Activated T-cell treated with anti-CD3 and anti-CD28 coated beads, Interleukin-2, amount 50 U/mL, for 1 hour (primary cell): ENCODE measurements at places on chromosomes 2 and 18.
A peak's percentile ranks its signal among the peaks of the same experiment; 100 is the strongest.

- DNase-seq: no peak
Measured at GRCh38 chr2:134479696-134480330, 225.9 kb downstream of the MGAT5 start.

DNA sequence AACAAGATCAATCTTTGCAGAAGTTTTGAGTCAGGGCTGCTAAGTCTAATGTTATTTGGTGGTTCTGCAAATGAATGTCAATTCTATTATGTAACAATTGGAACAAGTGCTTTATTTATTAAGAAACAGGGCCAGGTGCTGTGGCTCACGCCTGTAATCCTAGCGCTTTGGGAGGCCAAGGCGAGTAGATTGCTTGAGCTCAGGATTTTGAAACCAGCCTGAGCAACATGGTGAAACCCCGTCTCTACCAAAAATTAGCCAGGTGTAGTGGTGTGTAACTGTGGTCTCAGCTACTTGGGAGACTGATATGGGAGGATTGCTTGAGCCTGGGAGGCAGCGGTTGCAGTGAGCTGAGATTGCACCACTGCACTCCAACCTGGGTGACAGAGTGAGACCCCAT lies 13.2 kb upstream of the RNF103 start:
- DNase-seq: no peak

DNA sequence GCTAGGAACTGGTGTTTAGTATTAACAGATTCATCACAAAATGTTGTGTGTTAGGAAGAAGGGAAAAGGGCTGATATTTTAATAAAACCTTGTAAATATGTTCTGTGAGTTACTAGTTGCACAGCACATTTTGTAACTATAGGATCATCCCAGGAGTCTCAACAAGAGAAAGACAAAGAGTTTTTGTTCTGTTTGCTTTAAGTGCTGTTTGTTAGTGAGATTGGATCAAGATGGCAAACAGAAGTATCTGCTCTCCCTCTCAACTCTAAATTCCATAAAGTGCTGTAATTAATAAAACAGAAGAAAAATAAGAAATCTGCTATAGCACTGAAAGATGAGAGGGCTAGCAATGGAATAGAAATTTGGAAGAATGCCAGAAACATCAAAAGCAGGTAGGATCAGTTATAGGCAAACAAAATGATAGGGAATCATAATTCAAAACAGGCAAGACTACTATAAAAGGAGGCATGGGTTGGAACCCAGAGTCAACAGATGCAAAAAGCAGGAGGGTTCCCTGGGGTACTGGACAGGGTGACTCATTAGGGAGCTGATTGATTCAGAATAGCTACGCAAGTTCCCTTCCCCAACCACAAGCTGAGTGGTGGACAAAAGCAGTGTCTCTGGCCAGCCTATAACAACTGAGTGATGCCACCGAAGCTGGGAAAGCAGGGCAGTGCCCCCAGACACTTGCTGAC lies 75.8 kb downstream of the DYNC1I2 start:
- no peak for DNase-seq

DNA sequence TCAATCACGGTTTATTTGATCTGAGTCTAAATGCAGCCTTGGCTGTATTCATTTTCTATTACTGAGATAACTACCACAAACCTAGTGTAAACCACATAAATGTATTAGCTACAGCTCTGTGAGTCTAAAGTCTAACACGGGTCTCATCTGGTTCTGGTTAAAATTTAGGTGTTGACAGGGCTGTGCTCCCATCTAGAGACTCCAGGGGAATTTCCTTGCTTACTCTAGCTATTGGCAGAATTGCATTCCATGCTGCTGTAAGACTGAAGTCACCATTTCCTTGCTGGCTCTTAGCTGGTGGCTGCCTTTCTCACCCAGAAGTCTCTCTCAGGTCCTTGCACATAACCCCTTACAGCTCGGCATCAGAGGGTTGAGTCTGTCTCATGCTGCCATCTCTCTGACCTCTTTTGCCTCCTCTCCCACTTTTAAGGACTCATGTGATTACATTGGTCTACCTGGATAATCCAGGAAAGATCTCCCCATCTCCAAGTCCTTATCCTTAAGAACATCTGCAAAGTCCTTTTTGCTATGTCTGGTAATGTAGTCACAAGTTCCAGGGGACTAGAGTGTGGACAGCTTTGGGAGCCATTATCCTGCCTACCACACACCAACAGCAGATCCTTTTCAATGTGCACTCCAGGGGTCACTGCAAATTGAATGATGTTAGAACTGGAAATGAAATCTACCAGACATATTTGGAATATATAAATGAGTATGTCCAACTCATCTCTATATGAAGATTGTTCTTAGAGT lies 207.0 kb upstream of the AGAP1 start:
- DNase-seq: no peak

- DNase-seq: no peak
Measured at GRCh38 chr2:215003001-215003400, 135.4 kb downstream of the ABCA12 start.

DNA sequence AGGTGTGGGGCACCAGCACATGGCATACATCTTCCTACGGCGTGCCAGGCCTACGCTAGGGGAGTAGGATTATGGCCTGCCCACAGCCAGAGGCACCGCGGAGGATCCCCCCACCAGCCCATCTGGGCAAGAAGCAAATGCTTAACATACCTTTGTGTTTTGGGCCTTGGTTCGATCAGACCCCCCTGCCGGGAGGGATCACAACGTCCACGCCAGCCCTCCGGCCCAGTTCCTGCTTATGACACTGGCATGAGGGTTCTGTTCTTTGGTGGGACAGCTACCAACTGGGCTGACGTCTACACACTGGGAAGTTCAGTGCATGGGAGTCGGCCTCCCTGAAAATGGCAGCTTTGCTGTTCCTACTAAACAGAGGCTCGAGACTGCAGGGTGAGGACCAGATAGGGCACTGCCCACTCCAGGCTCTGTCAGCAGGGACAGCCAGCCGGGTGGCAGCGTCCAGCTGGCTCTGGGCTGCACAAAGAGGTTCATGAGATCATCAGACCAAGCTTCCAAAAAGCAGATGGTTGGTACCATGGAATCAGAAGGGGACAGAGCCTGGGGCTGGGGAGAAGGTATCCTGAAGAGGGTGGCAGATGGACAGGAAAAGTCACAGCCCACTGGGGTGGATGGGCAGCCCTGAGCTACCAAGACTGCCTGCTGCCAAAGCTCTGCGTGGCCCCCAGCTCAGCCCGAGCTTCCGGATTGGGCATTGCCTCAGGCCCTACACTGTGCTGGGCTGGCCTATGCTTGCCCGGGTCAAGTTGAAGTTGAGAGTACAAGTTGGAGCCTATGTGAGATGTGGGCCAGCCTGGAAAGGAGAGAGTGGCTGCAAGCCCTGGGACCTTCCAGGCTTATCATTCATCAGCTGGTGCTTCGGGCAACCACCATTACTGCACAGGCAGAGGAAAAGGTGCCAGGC lies 61.7 kb upstream of the TEX51 start:
- DNase-seq: no peak

DNA sequence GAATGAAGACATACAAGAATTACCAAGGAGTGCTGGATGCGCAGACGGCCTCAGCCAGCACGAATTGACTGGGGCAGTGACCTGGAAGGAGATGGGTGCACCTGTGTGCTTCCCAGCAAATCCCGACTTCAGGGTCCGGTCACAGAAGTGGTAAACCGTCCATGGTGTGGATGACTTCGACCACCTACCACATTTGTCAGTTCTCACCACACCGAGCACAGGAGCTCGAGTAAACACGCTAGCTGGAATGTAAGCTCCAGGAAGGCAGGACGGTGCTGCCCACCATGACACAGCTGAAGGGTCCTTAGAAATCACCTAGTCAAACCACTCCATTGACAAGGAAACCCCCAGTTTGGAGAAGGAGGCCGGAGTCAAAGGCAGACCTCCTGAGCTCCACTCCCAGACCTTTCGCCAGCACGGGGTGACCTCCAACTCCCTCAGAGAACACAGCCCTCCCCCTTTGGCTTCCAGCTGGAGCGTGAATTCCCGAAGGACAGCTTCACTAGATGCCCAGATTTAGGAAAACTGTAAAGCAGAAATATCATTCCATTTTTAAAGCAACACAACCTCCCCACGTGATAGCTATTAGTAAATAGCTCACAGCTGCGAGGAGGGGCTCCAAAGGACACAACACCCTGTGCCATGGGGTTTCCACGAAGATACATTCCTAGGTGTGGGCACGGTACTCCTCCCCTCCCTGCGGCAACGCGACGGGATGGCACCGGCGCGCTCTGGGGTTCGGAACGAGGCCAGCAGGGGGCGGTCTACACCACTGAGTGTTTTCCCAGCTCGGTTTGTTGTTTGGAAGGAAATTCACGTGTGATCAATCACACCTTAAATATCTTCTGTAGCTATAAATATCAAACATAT lies 34.1 kb upstream of the GNAL start:
- peak; percentile 50 for DNase-seq

- DNase-seq: no peak
Measured at GRCh38 chr2:152658221-152658620, 59.0 kb downstream of the PRPF40A start.

DNA sequence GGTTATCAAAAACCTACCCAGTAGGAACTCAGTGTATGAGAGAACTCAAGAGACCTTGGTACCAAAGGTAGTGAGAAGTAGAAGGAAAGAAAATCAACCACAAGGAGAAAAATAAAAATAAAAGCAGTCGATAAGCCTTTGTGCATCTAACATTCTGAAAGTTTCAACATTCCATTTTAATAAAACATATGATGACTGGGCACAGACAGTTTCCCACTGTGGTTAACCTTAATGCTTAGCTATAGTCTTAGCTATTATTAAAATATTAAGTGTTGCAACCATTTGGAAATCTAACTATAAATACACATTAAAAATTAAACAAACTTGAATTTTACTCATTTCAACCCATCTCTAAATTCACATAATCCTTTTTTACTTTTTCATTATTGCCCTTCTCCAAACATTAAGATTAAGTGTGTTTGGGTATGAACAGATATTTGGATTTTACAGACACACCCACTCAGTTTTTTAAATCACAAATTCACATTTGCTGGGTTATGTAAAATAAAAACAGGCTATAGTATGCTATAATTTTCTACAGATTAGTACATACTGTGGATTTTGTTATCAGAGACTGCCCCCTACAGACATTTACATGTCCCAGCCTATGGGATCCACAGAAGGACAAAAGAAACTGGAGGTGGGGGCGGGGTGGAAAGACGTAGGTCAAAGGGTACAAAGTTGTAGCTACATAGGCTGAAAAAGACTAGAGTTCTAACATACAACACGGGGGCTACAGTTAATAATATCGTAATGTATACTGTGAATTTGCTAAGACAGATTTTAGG lies 32.8 kb downstream of the SRBD1 start:
- peak; percentile 19 for DNase-seq

- no peak for DNase-seq
Measured at GRCh38 chr2:191622374-191623320, 55.3 kb upstream of the NABP1 start.

DNA sequence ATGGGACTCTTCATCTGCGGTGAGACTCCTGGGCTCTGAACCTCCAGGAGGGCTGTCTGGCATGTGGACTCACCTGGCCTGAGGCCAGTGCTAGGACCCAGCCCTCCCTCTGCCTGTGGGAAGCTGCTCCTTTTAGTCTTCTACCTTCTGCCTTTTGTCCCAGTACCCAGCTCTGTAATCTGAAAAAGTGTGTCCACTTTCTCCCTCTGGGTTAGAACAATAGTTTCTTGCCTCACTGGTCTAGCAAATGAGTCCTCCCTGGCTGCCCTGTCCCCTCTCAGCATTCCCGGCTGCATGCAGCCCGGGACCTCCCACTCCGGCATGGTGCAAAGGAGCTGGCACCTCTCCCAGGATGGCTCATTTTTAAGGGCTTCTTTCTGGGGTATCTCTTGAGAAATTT lies 25.9 kb downstream of the GKN2 start:
- DNase-seq: no peak

GRCh38 chr2:240469239-240469636 lies 33.8 kb downstream of the GPC1 start:
- DNase-seq: peak; percentile 11

DNA sequence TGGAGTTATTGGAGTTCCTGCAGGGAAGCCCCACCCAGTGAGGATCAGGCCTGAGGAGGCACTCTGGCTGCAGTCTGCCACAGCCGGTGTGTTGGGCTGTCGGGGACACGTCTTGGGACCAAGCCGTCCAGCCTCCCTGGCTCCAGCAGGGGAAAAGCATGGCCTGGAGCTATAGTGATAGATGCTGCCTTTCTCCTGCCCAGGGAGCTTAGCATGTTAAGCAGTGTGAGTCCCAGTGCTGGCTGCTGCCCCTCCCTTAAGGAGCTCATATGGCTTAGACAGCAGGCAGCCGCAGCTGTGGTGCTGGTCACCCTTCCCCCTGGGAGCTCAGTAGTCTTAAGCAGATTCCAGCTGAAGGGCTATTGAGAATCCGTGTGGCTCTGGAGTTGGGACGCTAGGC lies 78.9 kb downstream of the CERS6 start:
- DNase-seq: no peak

GRCh38 chr2:191664823-191665677 lies 12.9 kb upstream of the NABP1 start:
- DNase-seq: no peak

DNA sequence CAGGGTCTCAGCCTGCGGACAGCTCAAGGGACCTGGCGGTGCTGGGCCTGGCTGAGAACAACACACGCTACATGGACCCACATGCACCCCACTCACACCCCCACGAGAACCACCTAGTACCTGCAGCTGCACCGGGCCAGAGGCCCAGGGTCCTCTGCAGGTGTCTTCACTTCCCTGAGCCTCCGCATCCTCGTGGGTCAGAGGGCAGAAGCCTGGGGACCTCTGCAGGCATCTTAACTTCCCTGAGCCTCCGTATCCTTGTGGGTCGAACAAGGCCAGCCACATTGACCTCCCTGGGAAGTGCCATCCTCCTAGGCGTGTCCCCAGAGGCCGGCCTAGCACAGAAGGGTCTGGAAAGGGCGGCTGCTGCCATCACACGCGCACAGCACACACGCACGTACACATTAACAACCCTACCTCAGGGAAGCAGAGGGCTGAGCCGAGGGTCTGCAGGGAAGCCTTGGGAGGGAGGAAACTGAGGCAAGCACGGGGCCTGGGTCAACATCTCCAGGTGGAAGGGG lies 62.5 kb upstream of the HPCAL1 start:
- DNase-seq: no peak

GRCh38 chr2:9329497-9329896 lies 93.8 kb downstream of the ITGB1BP1 start:
- DNase-seq: no peak

- no peak for DNase-seq
Measured at GRCh38 chr2:119549241-119549640, 5.0 kb downstream of the CFAP221 start.

GRCh38 chr2:174322746-174323145 lies 12.0 kb upstream of the SP9 start:
- DNase-seq: no peak
